ENCODE measurements at places on chromosomes 5 and 9.

- no peak for DNase-seq
These were observed 11.4 kb upstream of the C1QTNF3 start for GRCh38 chr5:34054400-34054729.

DNA sequence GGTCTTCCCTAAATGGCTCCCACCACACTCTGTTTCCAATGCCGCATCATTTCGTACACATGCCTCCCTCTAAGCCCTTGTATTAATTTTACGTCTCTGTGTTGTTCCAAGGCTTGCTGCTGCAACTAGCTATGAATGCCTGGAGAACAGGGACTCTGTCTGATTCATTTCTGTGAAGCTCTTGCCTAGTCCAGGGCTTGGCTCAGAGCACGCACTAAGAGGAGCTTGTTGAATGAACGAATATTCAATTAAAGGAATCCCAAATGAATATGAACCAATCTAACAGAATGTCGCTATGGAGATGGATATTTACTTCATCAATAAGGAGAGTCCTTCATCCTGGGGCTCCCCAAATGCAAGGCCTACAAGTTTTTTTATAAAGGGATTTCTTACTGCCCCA is 55.3 kb downstream of the TGFBR1 start:
- DNase-seq = no peak

DNA sequence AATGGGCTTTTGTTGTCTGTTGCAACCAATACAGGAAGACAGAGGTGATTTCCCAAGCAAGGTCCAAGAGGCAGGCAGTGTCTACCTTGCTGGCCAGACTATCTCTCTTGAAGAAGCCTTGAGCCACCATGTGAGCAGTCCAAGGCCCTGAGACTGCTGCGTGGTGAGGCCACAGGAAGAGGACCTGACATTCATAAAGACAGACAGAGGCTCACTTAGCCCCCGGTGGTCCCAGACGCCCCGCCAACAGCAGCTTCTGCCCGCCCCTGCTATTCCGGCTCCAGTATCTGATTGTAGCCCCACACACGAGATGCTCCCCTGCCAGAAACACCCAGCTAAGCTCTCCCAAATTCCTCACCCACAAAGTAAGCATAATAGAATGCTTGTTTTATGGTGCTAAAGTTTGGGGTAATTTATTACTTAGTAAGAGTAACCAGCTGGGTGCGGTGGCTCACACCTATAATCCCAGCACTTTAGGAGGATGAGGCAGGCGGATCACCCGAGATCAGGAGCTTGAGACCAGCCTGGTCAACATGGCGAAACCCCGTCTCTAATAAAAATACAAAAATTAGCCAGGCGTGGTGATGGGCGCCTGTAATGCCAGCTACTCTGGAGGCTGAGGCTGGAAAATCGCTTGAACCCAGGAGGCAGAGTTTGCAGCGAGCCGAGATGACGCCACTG is 22.8 kb upstream of the FUBP3 start:
- no peak for DNase-seq

DNA sequence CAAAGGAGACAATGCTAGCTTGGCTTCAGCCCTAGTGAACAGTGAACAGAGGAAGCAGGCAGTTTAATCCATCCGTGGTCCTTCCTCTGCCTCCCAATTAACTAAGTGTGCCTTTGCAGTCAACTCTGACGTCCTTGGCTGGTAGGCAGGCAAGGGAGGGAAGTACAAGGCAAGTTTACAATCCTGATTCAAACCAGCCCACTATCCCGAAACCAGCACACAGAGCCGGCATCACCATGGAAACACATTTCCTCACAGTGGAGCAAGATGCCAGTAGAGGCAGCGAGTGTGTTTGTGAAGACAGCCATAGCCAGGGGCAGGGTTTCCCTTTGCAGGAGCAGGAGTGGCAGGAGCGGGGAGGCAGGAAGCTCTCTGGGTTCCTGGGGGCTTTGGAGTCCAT is 73.9 kb downstream of the GOLPH3 start:
- DNase-seq = no peak

DNA sequence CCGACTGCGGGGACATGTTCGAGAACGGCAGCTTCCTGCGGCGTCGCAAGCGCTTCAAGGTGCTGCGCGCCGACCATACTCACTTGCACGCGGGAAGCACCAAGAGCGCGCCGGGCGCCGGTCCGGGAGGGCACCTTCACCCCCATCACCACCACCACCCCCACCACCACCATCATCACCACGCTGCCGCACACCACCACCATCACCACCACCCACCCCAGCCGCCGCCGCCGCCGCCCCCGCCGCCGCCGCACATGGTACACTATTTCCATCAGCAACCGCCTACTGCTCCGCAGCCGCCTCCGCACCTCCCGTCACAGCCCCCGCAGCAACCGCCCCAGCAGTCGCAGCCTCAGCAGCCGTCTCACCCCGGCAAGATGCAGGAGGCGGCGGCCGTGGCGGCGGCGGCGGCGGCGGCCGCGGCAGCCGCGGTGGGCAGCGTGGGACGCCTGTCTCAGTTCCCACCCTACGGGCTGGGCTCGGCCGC is 514 bp downstream of the FOXB2 start:
- DNase-seq = no peak

DNA sequence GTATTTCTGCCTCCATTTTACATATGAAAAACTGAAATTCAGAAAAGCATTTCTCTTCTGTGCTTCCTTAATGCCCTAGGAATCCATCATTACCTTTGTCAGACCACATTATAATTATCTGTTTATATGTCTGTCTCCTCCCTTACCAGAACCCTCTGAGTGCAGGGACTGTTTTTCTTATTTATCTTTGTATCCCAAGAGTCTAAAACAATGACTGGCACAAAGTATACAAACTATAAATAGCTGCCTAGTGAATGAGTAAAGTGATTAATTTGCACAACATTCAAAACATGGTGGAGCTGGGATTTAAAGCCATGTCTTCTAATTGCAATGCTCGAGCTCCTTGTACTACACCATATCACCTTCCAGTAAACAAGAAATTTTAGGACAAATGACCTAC is 49.3 kb upstream of the HK3 start:
- DNase-seq = no peak

GRCh38 chr9:120757026-120757913 is 35.9 kb downstream of the FBXW2 start:
- DNase-seq = no peak

DNA sequence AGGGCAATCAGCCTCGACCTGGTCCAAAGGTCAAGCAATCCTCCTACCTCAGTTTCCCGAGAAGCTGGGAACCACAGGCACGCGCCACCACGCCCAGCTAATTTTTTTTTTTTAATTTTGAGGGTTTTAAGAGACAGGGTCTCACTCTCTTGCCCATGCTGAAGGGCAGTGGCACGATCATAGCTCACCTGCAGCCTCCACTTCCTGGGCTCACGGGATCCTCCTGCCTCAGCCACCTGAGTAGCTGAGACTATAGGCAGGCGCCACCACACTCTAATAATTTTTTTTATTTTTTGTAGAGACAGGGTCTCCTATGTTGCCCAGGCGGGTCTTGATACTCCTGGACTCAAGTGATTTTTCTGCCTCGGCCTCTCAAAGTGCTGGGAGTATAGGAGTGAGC is 1.6 kb downstream of the UIMC1 start:
- no peak for DNase-seq

GRCh38 chr5:115661101-115661500 is 35.3 kb upstream of the TMED7 start:
- no peak for DNase-seq

- DNase-seq = peak; percentile 23
These were observed 508 bp upstream of the SNCAIP start for GRCh38 chr5:122311497-122311960.

DNA sequence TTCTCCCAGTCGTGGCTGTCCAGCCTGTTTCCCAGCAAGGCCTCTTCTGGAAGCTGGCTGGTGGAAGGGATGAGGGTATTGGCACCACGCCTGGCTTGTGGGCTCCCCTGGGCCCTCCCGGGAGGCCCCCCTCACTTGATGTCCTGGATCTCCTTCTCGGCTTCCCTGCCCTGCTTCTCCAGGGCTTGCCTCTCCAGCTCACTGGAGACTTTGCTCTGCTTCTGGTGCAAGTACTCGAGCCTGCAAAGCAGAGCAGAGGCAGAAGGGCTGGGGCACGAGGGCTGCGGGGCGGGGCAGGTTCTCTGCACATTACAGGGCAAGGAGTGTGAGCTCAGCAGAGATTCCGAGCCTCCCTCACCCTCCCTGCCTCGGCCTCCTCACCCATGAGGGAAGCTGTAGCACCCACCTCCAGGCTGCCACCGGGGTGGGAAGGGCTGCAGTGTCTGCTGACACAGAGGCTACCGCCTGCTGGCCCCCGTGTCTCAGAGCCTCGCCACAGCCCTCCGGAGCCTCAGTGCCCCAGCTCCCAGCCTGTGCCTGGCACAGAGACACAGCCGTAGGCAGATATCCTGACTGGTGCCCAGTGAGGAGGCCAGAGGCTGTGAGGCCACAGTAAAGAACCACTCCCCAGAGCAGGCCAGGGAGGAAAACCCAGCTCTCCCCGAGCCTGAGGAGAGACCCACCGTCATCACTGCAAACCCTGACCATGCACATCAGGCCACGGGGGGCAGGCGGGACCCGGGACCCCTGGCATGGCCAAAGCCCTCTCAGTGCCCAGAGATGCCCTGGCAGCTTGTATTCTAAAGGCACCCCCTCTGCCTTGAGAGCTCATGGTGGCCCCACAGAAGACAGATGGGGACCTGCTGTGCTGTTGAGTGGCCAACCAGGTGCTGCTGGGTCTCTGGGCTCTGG is 7.2 kb downstream of the SNAPC4 start:
- no peak for DNase-seq

DNA sequence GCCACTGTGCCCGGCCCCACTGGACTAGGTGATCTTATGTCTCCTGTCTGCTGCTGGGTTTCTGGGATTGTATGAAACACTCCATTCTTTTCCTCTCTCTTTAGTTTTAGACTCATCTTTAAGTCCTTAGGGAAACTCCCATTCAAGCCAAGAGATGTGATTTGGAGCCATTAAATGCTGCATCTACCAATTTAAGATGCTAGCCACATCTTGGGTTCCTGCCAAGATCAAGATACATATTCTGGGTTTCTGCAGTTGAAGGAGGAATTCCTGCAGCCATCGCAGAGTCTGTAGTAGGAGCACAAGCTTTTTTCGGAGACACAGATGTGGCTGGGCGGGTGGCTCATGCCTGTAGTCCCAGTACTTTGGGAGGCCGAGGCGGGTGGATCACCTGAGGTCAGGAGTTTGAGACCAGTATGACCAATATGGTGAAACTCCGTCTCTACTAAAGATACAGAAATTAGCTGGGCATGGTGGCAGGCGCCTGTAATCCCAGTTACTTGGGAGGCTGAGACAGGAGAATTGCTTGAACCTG is 23.2 kb downstream of the STXBP1 start:
- no peak for DNase-seq

GRCh38 chr9:112789473-112789872 is 38.9 kb downstream of the SNX30 start:
- no peak for DNase-seq

GRCh38 chr5:123755653-123756317 is 243.8 kb downstream of the CSNK1G3 start:
- no peak for DNase-seq

- DNase-seq = no peak
These were observed 21.8 kb downstream of the ENTREP1 start for GRCh38 chr9:69346596-69347390.

GRCh38 chr5:91090995-91091394 is 292.1 kb downstream of the ARRDC3 start:
- DNase-seq = no peak

- no peak for DNase-seq
These were observed 9.0 kb downstream of the GPSM1 start for GRCh38 chr9:136336156-136336870.

DNA sequence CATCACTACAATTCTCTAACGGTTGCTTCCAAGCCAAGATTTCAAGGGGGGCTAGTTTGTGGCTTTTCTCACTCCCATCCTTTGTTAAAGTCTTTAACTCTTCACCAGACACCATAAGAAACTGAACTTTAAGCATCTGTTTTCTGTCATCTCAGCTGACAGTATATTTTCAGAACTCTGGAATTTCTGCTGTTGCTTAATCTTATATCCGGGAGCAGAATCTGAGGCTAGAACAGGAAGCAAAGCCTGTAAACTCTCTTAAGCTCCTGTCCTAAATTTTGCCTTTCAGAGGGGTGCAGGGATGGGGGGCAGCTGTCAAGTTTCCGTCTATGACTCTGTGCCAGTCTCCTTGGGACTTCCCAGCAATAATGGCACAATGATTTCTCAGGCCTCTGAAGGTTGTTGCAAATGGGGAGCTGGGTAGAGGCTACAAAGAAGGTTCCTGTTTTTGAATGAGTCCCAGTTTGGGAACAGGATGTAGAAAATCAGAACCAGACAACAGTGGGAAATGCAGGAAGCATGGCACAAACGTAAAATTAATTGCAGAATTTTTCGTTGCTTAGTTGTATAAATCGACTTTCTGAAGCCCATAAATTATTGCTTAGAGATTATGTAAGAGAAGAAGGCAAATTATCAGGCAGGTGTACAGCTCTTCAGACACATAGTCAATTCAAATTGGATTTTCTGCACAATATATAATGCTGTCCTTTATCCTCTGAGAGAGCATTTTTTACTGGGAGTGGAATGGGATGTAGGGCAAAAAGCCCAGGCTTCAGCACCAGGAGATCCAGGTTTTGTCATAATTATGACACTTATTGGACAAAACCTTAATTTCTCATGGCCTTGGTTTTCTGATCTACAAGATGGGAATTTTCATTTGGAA is 430.9 kb downstream of the DMAC1 start:
- no peak for DNase-seq

GRCh38 chr5:149011084-149011483 is 51.8 kb downstream of the SH3TC2 start:
- no peak for DNase-seq

GRCh38 chr9:128243215-128244018 is 32.4 kb downstream of the GOLGA2 start:
- DNase-seq = no peak

DNA sequence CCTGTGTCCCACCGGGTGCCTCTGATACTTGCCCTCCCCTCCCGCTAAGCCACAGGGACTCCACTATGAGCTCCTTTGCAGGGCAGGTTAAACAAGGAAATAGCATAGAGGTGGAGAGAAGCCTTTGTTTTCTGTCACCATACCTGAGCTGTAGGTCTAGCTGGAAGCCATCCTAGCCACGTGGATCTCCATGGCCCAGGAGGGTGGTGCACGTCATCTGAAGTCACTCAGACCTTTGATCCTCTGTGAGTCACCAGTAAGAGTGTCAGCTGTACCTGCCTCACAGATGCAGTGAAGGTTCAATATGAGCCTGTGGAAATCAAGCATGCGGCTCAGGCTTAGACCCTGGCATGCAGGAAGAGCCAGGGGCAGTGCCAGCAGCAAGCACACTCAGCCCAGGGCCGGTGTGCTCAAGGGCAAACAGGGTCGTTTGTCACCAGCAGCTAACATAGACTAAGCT is 55.1 kb downstream of the ASS1 start:
- DNase-seq = no peak

- DNase-seq = peak; percentile 18
These were observed 376.9 kb downstream of the DTWD2 start for GRCh38 chr5:118611332-118611945.

DNA sequence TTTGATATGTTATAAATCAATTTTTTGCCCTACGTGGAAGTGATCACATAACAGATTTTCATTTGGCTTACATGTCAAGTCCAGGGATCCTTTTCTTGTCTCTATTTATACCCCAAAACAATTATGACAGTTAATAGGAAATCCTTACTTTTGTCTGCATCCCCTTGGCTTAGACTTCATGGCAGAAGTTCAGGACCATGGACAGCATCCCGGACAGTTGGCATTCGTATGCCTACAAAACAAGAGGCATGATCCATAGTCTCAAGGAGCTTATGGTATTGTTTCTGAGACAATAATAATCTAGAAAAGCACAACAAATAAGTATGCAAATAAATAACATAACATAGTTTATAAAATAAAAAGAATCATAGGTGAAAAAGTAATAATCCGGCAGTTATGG is 214.3 kb upstream of the GRIA1 start:
- DNase-seq = peak; percentile 74

GRCh38 chr5:73542020-73542419 is 23.4 kb downstream of the ANKRA2 start:
- DNase-seq = no peak

Measured in neuronal stem cell (in vitro differentiated cells).